Gastroesophageal sphincter (tissue), 4 donors: ENCODE measurements at places on chromosomes 11 and 22. TPM values are rescaled to one million over a fixed set of nuclear protein-coding genes. Genes with fewer than 3 reads are reported as not detected.

The NXPE2 gene
- total RNA-seq: 0.31 TPM

The MRGPRE gene
- not detected for total RNA-seq

The UBQLNL gene
- 0.62 TPM for total RNA-seq

The TTC28 gene
- total RNA-seq: 48.3 TPM

The PKP3 gene
- 0.67 TPM for total RNA-seq

The NAGA gene
- total RNA-seq: 35.0 TPM

The PRDM11 gene
- total RNA-seq: 31.9 TPM

The ZNRF3 gene
- total RNA-seq: 27.7 TPM

The CDCA5 gene
- total RNA-seq: 1.7 TPM

The SPINDOC gene
- 14.3 TPM for total RNA-seq

The RAG1 gene
- 0.92 TPM for total RNA-seq

The CYB561A3 gene
- total RNA-seq: 23.3 TPM

The MS4A3 gene
- total RNA-seq: not detected

The NAV2 gene
- total RNA-seq: 19.5 TPM

The FOSL1 gene
- 6.3 TPM for total RNA-seq

The ROBO4 gene
- 13.9 TPM for total RNA-seq

The SAA2 gene
- total RNA-seq: 18.6 TPM

The MSANTD4 gene
- 24.7 TPM for total RNA-seq

The OR2AG2 gene
- not detected for total RNA-seq

The KCNJ1 gene
- total RNA-seq: not detected

The ANO1 gene
- total RNA-seq: 36.4 TPM

The RAG2 gene
- not detected for total RNA-seq

The OR8A1 gene
- not detected for total RNA-seq

The SLC22A12 gene
- total RNA-seq: not detected
